A549 treated with ZK216348 at 1 μM for 4 hours (cell line): ENCODE measurements at places on chromosomes 16 and 17. TPM values are rescaled to one million over a fixed set of nuclear protein-coding genes. Genes with fewer than 3 reads are reported as not detected.

TAC4 gene
- not detected in 5 replicates for total RNA-seq

UBE2O gene
- 20.6 to 35.0 TPM (median 33.9 TPM) in 5 replicates for total RNA-seq

RNF43 gene
- 0.34 to 0.64 TPM (median 0.39 TPM) in 5 replicates for total RNA-seq

MIEN1 gene
- total RNA-seq = 85.3 to 99.9 TPM (median 90.4 TPM) in 5 replicates

KREMEN2 gene
- total RNA-seq = 0.85 to 3.2 TPM (median 2.4 TPM) in 5 replicates

CHST4 gene
- not detected in 5 replicates for total RNA-seq

TEKT1 gene
- total RNA-seq = 0.12 to 0.21 TPM in 2 of 5 replicates, not detected in the others

ADAD2 gene
- total RNA-seq = not detected in 5 replicates

C16orf96 gene
- 0.04 to 0.06 TPM in 2 of 5 replicates, not detected in the others for total RNA-seq
